Calu3 (cell line): ENCODE measurements at places on chromosomes 3 and 15.

DNA sequence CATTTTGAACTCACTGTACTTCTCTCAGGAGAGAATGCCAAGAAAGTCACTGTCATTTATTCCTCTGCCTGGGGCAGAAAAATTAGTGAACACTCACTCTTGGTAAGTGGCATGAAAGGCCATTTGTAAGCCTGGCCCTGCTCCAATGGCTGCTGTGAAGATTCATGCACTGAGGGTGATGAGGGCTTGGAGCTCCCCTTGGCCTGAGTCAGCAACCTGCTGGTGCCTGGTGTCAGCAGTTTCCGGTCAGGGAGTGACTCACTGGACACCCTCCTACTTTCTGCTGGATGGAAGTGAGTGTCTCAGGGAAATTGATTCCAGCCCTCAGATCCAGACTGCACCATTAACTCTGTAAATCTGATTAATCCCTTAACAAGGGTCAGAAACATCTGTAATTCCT is 37.6 kb downstream of the TRA2B start:
- DNase-seq, result peak; percentile 82

GRCh38 chr15:64050281-64051092 is 4.2 kb upstream of the DAPK2 start:
- DNase-seq, result no peak

- DNase-seq, result peak; percentile 92
Measured at GRCh38 chr3:39141171-39141995, 12.0 kb downstream of the CSRNP1 start.

DNA sequence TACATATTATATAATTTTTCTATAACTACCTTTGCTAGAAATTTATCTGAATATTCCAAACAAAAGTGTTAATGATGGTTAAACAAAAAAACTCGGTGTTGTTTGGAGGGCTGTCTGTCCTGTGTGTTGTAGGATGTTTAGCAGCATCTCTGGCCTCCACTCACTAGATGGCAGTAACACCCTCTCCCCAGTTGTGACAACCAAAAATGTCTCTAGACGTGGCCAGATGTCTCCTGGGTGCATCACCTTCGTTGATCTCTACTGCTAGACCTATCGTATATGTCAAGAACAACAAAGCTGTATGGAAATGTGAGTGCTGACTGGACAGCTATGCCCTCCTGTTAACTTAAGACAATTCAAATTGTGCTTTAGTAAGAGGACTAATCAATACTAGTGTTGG is 14.1 kb downstream of the ANKRD34C start:
- no peak for DNase-seq
